ENCODE measurements at places on chromosomes 3 and 15.

DNA sequence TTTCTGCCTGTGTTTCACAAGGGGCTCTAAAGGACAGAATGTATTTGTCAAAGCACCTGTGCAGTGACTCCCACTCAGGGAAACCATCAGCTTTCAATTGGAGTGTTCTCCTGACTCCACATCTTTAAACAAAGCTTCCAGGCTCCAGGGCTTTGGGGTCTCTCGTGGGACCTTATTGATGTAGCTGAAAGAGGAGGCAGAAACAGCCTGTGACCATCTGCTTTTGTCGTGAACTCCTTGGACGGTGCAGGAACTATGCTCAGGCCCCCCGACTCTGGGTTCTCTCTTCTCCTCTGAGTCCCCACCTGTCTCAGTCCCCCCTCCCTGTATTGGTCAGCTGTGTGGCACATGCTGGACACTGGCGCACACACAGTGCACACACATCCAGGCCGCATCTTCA, 486.8 kb downstream of the GABRG3 start:
- DNase-seq, result no peak

DNA sequence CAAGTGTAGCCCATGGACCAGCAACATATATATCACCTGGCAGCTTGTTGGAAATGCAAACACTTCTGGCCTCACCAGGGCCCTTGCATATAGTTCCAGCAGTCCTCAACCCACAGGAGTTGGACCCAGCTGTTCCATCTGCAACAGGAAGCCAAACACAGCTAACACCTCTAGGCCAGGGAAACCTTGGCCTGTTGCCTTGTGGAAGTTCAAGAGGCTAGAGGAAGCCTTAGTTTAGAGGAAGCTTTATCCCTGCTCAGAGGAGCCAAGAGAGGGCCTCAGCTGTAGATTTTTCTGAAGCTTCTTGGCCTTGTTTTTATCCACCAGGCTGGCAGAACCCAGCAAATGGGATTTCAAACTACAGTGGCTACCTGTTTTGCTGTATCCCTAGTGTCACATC, 11.4 kb downstream of the FHIT start:
- DNase-seq, result no peak

- no peak for DNase-seq
Measured at GRCh38 chr3:186286114-186286513, 75.9 kb downstream of the DGKG start.

- DNase-seq, result no peak
Measured at GRCh38 chr15:86060674-86061073, 19.0 kb upstream of the AGBL1 start.

DNA sequence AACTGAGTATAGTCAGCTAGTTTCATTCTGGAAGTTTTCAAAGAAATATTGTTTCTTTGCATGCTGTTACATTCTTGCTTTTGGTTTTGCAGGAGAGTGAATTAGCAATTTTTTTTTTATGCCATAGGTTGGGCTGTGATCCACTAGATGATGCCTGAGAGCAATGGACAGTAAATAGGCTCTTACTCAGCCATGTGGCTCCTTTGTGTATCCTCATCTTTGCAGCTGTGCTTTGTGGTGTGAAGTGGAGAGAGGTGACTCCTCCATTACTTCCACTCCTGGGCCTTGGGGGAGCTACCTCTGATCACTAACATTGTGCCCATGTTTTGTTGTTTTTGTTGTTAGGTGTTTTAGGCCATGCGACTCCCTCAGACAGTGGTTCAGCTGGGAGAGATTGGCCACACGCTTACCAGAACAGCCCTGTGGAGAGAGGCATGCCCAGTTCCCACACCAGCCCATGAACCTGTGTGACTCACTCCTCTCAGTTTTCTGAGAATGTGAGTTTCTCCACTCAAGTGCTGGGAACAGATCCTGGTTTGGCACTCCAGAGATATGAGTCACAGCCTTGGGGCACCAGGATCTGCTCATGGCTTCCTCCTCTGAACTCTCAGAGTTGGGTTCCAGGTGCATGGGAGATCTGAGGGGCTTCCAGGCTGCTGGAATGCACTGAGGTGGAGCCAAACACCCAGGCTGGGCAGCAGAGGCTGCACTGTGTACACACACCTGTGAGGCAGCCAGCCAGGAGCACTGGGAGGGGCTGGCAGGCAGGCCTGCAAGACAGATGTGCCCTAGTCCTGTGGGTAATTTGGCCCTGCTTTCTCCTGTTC, 785.3 kb downstream of the ROBO2 start:
- peak; percentile 36 for DNase-seq

DNA sequence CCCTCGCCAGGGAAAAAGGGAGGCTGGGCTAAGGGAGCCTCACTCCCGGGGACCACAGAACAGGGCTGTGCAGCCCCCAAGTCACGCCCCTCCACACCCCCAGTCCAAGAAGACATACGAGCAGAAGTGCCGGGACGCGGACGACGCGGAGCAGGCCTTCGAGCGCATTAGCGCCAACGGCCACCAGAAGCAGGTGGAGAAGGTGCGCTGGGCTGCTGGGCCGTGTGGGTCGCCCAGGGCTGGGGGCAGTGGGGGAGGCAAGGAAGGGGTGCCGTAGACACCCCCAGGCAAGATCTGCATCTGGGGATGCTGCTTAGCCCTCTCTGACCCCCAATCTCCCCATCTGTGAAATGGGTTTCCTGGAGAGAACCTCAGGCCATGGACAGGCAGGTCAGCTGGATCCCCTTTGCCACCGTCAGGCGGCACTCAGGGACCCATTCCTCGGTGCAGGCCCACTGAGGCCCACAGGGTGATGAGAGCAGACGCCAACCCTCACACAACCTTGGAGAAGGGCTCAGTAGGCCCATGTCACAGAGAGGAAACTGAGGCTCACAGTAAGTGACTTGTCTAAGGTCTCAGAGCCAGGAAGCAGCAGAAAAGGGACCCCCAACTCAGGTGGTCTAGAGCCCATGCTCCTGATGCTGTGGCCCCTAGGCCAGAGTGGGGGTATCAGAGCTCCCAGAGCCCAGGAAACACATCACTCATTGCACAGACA, 33.7 kb downstream of the PSTPIP1 start:
- no peak for DNase-seq
